ENCODE measurements at places on chromosomes 16 and 17. TPM values are rescaled to one million over a fixed set of nuclear protein-coding genes. Genes with fewer than 3 reads are reported as not detected.

The PIPOX gene
- 0.56 TPM for total RNA-seq

The STXBP4 gene
- total RNA-seq, result 9.4 TPM

The ABCC11 gene
- 0.15 TPM for total RNA-seq

The TEPSIN gene
- 19.0 TPM for total RNA-seq

The NPIPA2 gene
- 1.3 TPM for total RNA-seq

The SOCS3 gene
- 31.9 TPM for total RNA-seq

The PSMC5 gene
- total RNA-seq, result 180 TPM

The LPO gene
- total RNA-seq, result not detected

The RNF227 gene
- total RNA-seq, result 3.5 TPM

The TERB1 gene
- total RNA-seq, result not detected

The TBC1D3I gene
- total RNA-seq, result 0.33 TPM

The ABI3 gene
- total RNA-seq, result not detected

The VASN gene
- 129 TPM for total RNA-seq

The ODAD4 gene
- total RNA-seq, result 0.75 TPM

The C1QTNF8 gene
- total RNA-seq, result not detected

The RPUSD1 gene
- total RNA-seq, result 32.8 TPM

The MTSS2 gene
- total RNA-seq, result 85.4 TPM

The SLC7A6 gene
- 55.1 TPM for total RNA-seq

The SPATA33 gene
- total RNA-seq, result 7.1 TPM

The CD300A gene
- total RNA-seq, result not detected

The DOC2B gene
- not detected for total RNA-seq

The GP1BA gene
- total RNA-seq, result not detected

The ABCA5 gene
- total RNA-seq, result 4.7 TPM

The LPCAT2 gene
- total RNA-seq, result 30.4 TPM

The GRAP gene
- total RNA-seq, result not detected

The ARL17A gene
- total RNA-seq, result 12.2 TPM

The KCNH6 gene
- not detected for total RNA-seq

The KRT14 gene
- 0.18 TPM for total RNA-seq

The HEATR9 gene
- not detected for total RNA-seq

The KRT27 gene
- not detected for total RNA-seq

The SEZ6 gene
- total RNA-seq, result not detected

The KRTAP1-5 gene
- total RNA-seq, result 117 TPM

All from HFFc6 (cell line).